ENCODE measurements at places on chromosomes 5 and 9.
A peak's percentile ranks its signal among the peaks of the same experiment; 100 is the strongest.

DNA sequence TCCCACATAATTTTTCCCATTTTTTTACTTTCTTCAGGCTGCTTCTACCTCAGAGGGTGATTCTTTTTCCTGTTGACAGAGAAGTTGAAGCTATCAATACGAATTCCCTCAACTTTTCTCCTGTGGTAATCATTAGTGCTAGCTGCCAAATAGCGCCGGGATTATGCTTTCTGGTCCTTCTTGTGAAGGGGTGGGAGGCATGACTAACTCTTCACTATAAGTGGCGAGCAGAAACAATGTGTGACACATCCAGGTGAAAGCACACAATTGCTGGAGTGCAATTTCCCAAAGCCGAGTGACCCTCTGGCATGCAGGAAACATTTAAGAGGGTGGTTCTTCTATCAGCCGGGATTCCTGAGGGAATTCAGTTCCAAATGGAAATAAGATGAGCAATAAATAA, 56.0 kb downstream of the TRPC7 start:
- ATAC-seq = no peak

DNA sequence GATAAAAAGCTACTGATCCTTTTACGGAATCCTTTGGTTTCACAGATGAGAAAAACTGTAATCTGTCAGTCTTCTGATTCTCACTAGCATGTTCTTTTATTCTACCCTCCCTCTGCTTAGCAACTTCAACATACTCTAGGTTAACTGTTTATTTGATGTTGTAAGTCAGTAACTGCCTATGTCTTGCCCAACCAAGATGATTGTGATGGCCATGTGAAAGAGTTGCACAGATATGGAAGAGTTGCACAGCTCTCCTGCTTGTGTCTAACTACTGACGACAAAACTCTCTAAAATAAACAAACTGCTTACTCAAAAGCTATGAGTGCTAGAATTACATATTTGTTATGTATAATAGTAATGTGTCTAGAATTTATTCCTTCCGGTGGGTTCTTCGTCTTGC, 227.3 kb upstream of the DAB2 start:
- ATAC-seq = no peak

DNA sequence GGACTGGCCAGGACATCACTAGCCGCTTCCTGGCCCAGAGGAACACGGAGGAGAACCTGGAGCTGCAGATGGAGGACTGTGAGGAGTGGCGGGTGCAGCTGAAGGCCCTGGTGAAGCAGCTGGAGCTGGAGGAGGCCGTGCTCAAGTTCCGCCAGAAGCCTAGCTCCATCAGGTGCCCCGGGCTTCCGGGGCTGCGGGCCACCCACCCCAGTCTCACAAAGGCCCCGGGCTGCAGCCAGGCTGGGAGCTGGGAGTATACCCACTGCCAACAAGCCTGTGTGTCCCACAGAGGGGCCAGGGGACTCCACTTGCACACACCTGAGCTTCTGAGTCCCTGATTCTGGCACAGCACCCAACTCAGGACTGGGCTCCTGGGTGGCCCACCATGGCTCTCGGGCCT, 1.7 kb upstream of the RABL6 start:
- no peak for ATAC-seq

DNA sequence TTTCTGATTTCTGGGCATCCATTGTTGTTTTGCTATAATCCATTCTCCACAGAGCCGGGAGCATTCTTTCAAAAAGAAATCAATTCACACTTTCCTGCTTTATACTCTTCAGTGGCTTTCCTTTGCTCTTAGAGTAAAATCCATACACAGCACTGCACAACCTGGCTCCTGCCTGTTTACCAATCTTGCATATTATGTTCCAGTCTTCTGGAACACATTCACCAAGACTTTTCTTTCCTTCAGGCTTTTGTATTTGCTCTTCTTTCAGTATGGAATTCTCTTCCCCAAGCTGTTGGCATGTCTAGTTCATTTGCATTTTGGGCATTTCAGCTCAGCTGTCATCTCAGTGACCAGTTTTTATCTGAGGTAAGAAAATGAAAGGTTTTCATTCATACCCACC, 6.3 kb downstream of the RFESD start:
- ATAC-seq = no peak

DNA sequence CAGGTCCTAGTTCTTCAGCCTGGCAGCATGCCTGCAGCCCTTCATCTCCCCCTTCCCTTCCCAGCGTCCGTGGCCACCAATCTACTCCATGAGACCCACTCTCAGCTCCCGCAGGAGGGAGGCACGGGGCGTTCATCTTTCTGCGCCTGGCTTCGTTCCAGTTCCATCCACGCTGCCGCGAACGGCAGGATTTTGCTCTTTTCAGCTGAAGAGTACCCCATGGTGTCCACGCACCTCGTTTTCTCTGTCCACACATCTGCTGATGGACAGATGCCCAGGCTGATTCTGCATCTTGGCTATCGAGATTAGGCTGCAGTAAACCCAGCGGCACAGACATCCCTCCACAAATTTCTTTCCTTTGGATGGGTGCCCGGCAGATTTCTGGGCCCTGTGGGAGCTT, 30.5 kb upstream of the NKD2 start:
- no peak for ATAC-seq

- no peak for ATAC-seq
Observed at GRCh38 chr9:18331310-18331684, 142.7 kb upstream of the ADAMTSL1 start.

DNA sequence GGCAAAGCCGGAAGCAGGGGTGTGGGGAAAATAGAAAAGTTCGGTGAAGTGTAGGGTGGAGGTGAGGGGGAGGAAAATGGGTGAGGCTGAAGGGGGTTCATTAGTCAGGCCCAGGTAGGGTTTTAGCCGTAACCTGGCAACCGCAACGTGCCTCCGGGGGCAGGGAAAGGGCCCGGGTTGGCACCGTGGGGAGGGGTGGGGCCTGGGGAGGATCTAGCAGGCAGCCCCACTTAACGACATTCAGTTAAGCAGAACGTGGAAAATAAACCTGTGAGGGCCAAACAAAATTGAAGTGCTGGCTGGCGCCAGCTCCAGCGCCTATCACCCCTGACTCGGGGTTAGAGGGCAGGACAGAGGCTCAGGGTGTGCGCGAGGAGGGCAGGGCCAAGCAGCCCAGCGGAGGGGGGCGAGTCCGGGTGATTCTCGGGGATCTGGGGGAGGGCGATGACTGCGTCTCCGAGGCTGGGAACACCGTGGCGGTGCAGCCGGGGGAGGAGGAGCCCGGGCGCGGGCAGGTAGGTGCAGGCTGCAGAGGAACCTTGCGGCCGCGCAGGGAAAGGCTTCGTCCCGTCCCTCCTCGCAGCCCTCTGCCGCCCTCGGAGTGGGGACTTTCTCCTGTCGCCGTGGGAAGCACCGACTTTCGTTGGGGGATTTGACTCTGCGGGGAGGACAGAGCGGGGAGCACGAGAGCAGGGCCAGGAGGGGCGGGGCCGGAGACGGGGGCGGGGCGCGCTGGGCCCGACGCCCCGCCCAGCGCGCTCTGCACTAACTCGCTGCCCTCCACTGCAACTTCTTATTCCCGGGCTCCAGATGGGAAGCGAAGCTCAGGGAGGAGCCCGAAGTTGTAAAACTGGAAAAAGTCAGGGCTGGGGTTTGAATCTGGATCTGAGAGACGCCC, 5.1 kb downstream of the RGS14 start:
- peak; percentile 68 for ATAC-seq

GRCh38 chr5:96067251-96067650, 105.6 kb upstream of the ELL2 start:
- no peak for ATAC-seq

DNA sequence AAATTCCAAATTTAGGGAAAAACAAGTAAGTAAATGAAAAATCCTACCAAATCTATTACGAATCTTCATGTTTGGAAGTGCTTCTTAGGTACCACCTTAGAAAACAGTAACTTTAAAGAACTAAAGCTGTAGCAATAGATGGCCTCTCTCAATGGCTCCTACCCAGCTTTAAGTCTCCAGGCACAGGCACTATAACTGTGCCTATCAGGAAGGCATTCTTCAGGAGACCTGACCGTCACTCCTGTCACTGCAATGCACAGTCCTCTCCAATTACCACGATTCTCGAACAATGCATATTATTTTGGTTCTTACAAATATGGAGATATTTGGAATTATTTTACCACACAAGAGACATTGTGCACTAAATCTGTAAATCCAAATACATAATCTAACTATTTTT, 12.9 kb downstream of the NFIB start:
- no peak for ATAC-seq

GRCh38 chr5:96391921-96392320, 41.1 kb downstream of the PCSK1 start:
- ATAC-seq = no peak

DNA sequence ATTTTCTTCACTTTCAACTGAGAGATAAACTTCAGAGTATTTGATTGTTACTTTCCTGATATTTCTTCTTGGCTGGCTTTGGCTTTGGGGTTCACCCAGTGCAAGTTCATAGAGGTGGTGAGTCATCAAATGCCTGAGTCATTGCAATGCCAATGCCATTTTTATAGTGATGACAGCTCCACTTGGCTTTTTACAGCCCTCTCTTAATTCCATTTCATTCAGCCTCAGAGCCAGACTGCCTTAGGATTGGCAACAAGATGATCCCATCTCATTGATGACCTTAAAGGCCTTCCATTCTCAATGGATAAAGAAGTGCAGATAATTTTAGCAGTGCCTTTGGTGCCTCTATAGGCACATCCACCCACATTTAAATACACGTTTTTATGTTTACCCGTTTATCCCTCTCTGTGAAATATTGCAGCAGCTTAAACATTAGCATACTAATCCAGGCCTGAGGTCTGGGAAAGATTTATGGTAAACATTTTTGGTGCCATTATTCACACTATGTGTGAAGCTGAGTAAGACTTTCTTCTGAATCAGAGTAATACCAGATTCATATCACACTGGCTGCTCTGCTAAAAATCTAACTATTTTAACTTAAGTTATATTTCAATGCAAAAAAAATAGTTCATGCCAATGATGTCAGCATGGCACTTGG, 88.9 kb upstream of the TYRP1 start:
- no peak for ATAC-seq

- ATAC-seq = peak; percentile 75
Observed at GRCh38 chr5:170614720-170615119, 110.9 kb downstream of the KCNIP1 start.

All from activated T-helper 17 cell treated with anti-CD3 and anti-CD28 coated beads, Interleukin-2, amount 50 U/mL, for 72 hours (primary cell).